ENCODE measurements at places on chromosomes 4 and X. TPM values are rescaled to one million over a fixed set of nuclear protein-coding genes. Genes with fewer than 3 reads are reported as not detected.

DNA sequence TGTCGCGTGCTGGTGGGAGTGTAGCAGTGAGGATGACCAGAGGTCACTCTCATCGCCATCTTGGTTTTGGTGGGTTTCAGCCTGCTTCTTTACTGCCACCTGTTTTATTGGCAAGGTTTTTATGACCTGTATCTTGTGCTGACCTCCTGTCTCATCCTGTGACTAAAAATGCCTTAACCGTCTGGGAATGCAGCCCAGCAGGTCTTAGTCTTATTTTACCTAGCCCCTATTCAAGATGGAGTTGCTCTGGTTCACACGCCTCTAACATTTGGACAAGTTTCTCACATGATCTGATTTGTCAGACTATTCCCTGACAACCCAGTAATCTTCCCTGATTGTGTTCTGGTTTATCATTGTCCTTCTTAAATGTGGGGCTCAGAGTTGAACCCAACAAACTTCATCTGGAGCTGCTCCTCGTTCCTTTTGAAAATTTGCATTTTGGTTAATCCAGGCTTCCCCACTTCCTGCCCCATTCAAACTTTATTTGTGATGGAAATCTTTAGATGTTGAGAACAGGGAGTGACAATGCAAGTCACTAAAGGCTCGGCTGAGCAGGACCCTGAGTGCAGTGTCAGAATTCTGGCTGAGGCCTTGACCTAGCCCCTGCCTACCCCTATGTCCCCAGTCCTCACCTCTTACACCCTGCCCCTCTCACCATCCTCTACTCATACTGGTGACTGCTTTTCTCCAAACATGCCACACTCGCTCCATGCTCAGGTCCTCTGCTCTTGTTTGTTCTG is 226.8 kb downstream of the STIM2 start:
- no peak for DNase-seq

- DNase-seq = peak; percentile 57
Observed at GRCh38 chrX:96683997-96684338, 674 bp upstream of the DIAPH2 start.

Gene XAGE2
- total RNA-seq = not detected

DNA sequence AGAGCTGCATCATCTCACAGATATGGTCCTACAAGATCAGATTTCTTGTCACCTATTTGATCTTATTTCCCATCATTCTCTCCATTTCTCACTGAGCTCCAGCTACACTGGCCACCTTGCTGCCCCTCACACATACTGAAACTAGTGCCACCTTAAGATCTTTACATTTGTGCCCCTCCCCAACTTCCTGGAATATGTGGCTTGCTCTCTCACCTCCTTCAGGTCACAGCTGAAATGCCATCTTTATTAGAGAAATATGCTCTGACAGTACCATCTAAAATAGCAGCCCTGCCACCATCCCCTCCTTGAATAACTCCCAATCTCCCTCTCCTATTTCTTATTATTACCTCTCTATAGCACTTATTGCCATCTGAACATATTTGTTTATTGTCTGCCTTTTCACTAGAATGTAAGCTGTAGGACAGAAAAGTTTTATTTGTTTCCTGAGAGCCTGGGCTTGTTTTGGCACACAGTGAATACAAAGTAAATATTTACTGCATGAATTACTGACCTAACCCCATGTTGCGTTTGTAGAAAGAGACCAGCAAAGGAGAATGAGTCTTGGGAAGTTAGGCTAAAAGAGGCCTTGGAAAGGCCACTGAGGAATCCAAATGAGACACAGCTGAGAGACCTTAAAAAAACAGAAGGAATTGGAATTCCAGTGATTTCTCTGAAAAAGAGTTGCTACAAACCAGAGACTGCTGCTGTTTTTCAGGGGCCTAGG is 22.7 kb downstream of the DYNLT3 start:
- DNase-seq = no peak

DNA sequence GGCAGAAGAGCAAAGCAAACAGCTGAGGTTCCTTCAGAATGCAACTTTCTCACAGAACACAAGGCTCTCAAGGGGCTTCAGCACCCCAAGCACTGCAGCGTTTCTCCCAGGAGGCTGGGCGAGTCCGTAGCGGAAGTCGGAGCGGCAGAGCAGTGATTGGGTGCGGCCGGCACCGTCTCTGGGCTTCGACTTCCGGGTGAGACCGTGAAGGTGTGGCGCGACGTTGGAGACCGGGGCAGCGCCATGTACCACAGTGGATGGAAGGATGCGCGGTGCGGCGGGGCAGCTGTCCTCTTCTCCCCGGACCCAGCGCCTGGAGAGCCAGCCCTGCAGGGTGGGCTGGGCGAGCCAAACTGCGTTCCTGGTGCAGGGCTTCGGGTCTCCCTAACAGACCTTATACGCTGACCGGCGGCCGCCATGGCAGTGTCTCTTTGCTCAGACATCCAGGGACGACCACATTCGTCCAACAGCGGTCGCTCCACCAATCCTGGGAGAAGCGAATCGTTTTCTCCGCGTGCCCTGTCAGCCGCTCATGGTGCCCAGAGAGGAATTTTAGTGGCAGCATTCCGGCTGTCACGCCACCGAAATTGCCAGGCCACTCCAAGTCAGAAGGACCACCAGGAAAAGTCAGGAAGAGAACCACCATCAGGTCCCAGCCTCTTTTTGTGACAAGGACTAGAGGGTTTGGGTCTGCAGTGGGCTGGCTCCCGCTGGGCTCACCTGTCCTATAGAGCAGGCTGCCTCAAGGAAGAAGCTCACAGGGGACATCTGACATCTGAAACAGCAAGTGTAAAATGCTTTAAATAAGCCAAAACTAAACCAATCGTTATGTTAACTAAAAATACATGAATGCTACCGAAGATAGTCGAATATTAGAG is 20.5 kb downstream of the TRIM61 start:
- no peak for DNase-seq

- DNase-seq = no peak
Observed at GRCh38 chrX:19543020-19543715, 27.9 kb upstream of the MAP3K15 start.

DNA sequence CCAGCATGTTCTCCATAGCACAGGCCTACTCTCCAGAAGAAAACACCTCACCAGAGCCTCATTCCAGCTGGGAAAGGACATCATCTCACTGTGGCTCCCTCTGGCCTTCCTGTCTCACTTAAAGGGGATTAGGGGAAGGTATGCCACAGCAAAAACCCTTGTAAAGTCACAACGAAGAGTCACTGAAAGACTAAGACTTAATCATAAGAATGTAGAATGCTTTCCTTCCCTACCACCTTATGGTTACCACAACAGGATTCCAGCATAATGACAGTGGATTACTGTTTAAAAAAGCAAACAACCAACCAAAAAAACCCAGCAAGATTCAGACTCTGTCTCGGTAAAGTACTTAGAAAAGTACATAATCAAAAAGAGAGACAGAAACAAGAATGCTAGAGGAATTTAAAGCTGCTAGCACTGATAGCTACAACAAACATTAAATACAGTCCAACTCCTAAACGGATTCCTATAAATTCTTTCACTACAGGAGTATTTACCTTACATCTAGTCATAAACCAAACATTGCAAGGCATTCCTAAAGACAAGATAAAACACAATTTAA is 75.1 kb downstream of the BANK1 start:
- DNase-seq = no peak

DNA sequence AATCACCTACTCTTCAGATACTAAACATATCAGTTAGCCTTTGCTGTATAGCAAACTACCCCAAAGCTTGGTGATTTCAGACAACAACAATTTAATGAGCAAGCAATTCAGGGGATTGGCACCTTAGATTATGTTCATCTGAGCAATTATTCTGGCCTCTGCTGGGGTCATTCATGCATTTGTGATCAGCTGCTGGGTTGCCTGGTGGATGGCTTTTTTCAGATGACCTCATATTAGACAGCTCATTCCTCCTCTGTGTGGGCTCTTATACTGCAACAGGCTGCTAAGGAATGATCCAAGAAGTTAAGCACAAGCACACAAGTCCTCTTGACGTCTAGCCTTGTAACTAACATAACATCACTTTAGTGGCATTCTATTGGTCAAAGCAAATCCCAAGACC is 153.0 kb upstream of the PPP1R2C start:
- DNase-seq = no peak

- no peak for DNase-seq
Observed at GRCh38 chrX:44906542-44906941, 33.6 kb downstream of the KDM6A start.

- no peak for DNase-seq
Observed at GRCh38 chr4:54289316-54289715, 60.2 kb downstream of the PDGFRA start.

- DNase-seq = no peak
Observed at GRCh38 chr4:56028165-56028564, 79.4 kb downstream of the CEP135 start.

GRCh38 chrX:68794461-68794860 is 34.4 kb upstream of the EFNB1 start:
- DNase-seq = no peak

DNA sequence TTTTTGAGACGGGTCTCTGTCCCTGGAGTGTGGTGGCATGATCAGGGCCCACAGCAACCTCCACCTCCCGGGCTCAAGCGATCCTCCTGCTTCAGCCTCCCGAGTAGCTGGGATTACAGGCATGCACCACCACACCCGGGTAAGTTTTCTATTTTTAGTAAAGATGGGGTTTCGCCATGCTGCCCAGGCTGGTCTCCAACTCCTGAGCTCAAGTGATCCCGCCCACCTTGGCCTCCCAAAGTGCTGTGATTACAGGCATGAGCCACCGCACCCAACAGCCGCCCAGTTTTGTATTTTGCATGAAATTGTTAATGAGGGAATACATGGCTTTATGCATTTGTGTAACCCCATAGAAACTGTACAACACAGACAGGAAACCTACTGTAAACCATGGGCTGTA is 2.8 kb upstream of the ARHGAP4 start:
- DNase-seq = no peak

- no peak for DNase-seq
Observed at GRCh38 chrX:1807301-1807731, 192.5 kb downstream of the ASMT start.

DNA sequence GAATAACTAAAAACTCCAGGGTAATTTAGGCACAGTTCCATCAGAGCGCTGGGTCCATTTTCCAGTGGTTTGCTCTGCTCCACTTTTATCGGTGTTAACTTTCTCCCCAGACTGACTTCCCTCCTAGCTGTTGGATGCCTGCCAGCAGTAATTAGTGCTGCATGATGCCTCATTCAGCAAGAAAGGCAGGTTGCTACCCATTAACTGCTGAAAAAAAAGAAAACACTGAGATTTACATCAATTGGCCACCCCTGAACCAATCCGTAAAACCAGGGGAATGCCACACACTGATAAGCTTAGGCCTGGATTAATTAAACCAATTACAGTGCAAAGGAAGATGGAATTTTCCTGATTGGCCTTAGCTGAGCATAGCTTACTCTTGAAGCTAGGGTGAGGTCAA is 182.4 kb upstream of the CXXC4 start:
- no peak for DNase-seq

Gene SH3RF1
- total RNA-seq = 7.1 TPM

Gene MGAT4D
- not detected for total RNA-seq

DNA sequence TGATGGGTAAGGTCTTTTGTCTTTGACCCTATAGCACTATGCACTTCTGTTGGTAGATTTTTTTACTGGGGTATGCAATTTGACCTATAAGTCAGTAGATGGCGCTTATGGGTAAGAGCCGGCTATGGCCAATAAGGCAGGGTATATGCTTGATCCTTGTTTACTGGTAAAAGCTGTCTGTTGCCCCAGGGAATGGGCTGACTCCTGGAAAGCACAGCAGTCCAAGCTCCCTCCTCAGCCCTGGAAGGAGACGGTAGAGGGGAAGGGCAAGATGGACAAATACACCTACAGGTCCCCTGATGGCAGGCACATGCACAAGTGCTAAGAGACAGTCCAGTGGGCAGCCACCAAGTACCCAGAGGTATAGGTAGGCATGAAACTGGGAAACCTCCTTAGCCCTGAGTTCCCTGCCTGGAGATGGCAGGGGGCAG is 63.7 kb downstream of the ADAMTS3 start:
- peak; percentile 25 for DNase-seq

DNA sequence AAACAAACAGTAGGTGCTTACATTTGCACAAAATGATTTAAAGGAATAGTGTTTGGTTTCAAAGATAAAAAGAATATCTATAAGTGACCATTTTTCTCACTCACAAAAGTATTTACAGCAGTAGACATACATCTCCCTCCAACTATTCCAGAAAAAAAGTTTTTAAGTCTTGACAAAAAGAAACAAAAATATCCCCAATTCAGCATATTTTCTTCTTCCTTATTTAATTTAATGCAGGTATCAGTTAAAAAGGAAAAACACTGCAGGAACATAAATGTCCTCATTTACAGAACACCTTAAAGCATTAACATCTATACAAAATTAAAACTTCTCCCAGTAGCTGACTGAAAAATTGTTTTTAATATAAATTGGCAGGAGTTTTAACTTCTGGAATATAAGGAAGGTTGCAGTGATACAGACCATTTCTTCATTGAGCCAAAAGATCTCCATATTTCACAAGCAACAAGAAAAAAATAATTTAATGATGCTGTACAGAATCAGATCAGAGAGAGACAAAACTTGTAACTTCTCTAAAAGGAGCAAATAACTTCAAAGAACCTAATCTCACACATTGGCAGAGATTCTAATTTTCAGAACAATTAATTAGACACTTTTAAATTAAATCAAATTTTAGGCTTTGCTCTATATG is 4.3 kb downstream of the MAB21L2 start:
- DNase-seq = no peak

DNA sequence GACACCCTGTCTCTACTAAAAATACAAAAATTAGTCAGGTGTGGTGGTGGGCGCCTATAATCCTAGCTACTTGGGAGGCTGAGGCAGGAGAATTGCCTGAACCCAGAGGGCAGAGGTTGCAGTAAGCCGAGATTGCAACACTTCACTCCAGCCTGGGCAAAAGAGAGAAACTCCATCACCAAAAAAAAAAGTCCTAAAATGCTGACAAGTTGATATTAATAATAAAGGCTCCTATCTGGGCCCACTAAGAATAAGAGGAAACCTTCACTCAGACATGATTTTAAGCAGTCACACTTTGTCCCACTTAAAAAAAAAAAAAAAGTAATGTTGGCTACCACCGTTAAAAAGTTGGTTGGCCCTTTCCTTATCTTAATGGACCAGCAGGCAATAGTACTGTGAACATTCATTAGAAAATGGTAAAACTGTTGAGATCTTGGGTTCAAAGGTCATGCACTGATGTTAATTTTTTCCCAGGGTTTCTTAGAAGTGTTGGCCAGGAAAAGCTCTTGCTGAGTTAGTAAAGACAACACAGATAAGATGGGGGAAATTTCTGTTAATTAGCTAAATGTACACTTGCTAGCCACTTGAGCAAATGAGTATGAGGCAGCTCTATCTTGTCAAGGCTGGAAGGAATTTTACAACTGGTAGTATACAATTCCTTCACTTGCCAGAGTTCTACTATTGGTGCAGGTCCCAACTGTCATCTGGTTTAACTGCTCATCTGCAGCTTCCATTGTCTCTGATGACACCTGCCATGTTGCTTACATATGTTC is 43.6 kb upstream of the BMP2K start:
- DNase-seq = no peak

GRCh38 chrX:129039176-129039575 is 484.1 kb downstream of the SMARCA1 start:
- DNase-seq = no peak

GRCh38 chr4:48228949-48229348 is 40.7 kb downstream of the TEC start:
- no peak for DNase-seq
